Activated CD8-positive, alpha-beta memory T cell treated with anti-CD3 and anti-CD28 coated beads for 1 hour (primary cell): ENCODE measurements at places on chromosomes 6 and 20.

DNA sequence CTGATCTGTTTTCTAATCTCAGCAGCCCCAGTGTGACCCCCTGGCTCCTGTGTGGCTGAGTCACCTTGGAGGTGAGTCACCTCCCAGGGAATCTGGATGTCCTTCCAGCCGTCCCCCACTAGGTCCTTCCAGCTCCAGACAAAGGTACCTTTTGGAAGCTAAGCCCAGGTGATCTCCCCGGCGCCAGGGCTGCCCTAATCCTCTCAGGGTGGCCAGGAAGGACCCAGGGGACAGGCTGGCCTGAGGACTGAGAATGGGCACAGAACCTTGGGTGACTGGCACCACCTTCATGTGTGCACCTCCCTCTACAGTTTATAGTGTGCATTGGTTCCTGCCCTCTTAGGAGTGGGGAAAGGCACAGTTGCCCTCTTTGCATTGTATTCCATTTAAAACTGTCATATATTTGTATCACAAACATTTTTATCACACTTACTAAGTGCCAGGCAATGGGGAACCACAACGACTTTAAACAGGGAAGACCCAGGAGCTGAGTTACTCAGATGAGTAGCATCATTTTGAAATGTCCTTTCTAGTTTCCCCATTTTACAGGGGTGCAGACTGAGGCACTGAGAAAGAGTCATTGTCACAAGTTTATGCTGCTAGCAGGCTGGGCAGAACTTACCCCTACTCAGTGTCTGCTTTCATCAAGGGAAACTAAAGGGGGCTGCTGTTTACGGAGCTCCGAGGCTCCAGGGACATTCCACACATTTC is 2.6 kb upstream of the BPIFB4 start:
- DNase-seq, result no peak

- no peak for DNase-seq
Observed at GRCh38 chr20:47821481-47822100, 36.3 kb upstream of the SULF2 start.

- no peak for DNase-seq
Observed at GRCh38 chr6:33414592-33415271, 3.2 kb downstream of the CUTA start.

GRCh38 chr6:46491628-46492547 is 639 bp upstream of the RCAN2 start:
- no peak for DNase-seq

DNA sequence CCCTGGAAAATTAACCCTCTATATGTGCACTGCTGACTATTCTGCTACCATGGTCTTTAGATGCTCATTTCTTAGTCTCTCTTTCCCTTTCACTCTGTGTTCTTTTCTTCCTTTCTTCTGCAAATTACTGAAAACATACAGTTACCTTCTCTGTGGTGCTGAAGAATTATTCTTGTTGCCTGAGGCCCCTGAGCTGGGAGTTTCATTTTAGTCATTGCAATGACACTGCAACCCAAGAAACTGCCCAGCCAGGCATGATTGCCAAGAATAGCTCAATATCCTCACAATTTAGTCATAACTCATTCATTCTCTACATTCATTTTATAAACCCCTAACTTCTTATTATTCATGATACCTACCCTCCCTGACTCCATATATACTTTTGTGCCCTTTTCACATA is 245.8 kb upstream of the RAB32 start:
- no peak for DNase-seq

- DNase-seq, result peak; percentile 54
Observed at GRCh38 chr6:37483917-37484785, 15.5 kb downstream of the CCDC167 start.

DNA sequence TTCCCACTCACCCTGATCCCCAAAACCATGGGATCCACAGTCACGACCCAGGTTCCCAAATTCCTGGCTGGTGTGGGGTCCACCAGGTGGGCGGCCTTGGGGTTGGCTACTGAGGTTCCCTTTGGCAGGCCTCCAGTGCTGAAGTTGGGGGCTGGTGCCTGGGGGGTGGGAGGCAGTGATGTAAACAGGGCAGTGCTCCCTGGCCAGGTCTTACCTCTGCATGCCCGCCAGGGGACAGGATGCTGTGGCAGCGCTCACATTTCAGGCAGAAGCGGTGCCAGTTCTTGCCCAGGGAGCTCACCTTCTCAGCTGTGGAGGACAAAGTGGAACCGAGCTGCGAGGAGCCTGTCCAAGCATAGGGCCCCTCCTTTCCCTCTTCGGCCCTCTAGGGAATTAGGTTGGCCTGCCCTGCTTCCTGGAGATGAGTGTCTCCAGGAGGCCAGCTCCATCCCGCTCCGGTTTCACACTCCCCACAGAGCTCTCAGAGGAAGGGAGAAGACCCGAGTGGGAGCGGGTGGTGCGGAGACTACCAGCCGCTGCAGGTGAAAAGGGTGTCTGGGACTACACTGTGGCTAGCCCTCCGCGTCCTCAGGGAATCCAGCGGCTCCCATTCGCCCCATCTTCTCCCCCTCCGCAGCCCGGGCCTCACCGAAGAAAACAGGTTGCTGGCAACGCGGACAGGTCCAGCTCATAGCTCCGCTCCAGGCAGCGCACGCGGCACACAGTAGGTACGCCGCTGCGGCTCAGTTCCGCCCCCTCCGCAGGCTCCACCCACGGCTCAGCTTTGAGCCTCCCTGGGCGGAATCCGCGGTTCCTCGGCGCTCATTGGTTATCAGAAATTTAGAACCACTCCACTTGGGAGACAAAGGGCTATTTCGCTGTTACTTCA is at the start of gene CRIP3:
CRIP3 (minus strand) TSS at position 726 of the 889 bp plus-strand sequence; CDS start at position 692, 34 bp downstream.
- DNase-seq, result peak; percentile 37

GRCh38 chr20:51815383-51816076 is 13.2 kb upstream of the SALL4 start:
- no peak for DNase-seq

DNA sequence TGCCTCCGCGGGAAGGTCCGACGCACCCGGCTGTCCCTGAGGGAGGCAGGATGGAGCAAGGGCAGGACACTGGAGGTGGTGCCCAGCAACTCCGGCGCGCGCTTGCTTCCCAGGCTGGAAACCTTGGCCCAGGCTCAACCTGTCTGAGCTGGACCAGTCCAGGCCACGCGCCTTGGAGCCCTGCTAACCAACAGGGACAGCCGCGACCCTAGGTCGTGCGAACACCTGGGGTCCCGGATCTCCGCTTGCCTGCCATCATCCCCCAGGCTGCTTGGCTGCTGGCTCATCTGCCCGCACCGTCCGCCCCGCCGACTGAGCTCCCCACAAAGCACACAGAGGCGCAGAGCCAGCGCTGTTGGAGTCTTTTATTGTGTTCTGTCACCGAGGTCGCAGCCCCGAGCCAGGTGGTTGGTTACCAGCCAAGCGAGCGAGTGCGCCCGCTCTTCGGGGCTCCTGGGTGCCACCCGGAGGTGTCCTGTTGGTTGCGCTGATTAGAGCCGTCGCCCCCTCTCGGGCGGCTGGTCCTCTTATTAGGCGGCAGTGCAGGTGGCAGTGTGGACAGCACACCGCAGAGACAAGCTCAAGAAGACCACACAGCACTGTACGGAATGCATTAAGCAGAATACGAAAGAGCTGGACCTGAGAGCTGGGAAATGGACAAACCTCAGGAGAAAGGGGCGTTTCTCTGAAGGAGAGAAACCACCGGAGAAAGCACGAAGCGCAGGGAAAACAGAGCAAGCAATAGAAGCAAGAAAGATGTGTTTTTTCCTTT is 3.8 kb downstream of the COL12A1 start:
- DNase-seq, result no peak

DNA sequence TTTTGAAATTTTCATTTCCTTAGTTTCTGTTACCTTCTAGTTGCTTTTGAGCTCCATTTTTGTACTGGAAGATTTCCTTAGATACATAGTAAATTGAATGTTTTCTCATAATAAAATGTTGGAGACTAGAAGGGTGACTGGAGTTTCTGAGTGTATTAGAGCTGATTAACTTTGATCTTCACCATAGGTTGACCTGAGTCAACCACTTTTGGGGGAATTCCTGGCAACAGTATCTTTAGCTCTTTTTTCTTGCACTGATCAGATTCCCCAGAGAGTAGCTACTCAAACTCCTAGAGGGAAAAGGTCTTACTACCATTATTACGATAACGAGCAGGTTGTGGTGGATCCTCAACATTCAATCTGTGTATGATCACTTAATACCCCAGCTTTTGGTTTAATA is 72.7 kb downstream of the KHDC1L start:
- DNase-seq, result no peak

GRCh38 chr20:6058684-6059295 is 4.9 kb upstream of the LRRN4 start:
- no peak for DNase-seq

GRCh38 chr6:150177259-150177951 is 34.6 kb downstream of the PPP1R14C start:
- no peak for DNase-seq

DNA sequence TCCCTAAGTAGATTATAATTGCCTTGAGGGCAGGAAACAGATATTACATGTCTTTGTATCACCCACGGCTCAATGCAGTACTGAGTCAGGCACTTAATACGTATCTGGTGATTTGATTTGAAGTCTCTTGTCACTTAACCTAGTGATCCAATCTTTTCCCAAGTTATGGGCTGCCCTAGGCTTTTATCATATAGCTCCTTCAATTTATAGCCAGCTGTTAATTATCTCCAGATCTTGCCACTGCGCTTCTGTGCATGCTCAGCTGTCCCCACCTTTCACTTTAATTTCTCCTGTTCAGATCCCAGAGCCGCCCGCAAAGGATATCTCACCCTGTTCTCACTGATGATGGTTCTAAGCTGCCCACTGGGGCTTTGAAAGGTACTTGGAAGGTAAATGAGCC is 41.9 kb downstream of the SNHG17 start:
- no peak for DNase-seq

- DNase-seq, result no peak
Observed at GRCh38 chr20:1890469-1891262, 4.5 kb upstream of the SIRPA start.

GRCh38 chr6:89045576-89045975 is 35.0 kb upstream of the PNRC1 start:
- no peak for DNase-seq

- DNase-seq, result no peak
Observed at GRCh38 chr20:62472941-62473585, 2.7 kb downstream of the GATA5 start.

GRCh38 chr6:1326535-1327121 is 14.7 kb downstream of the FOXQ1 start:
- no peak for DNase-seq

DNA sequence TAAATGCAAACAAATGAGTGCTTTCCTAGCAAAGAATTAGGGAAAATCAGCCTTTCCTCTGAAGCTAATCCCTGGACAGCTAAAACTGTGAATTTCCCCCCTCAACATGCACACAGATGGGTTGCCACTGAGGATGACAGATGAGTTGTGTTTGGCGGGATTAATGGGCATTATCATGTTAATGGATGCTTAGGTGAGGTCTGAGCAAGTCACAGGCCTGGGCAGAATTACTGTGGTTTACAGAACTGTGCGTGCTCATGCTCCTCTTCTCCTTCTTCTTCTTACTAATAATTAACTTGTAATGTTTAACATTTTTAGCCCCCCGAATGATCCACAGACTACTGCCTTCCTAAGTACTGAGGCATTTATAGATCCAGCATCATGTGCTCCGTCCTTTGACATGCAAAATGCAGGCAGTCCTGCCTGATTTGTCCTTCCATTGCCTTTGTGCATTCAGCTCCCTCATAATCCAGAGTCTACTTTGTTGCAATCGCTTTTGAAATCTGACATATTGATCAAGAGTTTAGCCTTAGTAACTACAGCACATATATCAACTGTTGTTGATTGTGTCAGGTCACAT is 753.4 kb upstream of the MMS22L start:
- DNase-seq, result no peak

DNA sequence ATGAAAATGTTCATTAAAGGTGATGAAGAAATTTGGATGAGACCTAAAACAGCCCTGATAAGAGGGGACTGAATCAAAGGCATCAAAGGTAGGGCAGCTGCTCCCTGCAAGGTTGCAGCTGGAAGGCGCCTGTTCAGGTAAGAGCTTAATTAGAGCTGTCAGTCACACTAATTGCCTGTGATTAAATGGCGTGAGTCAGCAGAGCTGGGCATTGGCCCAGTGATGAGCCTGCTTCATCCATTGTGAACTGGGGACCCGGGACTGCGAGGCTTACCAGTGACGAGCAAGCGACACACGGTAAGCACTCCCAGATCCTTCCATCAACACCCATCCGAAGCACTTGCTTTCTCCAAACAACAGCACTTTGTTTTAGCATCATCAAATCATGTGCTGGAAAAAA is 621.5 kb upstream of the CDH4 start:
- DNase-seq, result no peak

DNA sequence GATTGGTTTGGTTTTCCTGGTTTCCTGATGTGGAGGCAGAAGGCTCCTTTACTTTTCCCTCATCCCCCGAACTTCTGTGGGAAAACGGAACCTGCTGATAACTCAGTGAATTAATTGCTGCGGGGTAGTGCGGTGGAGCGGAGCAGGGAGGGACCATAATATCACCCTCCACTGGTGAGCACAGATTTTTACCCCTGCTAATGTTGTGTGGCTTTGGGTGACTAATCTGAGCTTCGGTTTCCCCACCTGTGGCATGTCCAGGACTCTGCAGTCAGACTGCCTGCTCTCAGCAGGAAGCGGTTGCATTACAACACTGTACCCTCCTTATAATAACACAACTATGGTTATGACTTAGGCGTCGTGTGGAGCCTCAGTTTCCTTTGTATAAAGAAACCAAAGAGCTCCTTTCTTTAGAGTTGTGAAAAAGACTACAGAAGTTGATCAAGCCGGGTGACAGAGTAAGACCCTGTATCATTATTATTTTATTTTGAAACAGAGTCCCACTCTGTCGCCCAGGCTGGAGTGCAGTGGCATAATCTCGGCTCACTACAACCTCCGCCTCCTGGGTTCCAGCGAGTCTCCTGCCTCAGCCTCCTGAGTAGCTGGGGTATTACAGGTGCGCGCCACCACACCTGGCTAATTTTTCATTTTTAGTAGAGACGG is 2.2 kb upstream of the ID1 start:
- DNase-seq, result no peak

DNA sequence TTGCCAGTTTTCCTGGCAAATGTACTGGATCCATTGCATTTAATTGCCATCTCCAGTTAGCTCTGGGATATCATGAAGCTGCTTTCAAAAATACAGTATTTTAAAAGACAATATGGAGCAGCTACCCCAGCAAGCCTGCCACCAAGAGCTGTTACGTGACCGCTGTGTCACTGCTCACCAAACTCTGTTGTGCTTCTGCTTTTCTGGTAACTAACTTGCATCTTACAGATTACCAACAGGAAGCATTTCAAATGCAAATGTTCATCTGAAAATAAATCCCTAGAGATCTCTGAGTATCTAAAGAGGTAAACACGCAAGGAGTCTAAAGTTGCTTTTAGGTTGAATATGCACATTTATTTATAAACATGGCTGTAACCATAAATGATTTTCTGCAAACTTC is 1008.3 kb downstream of the KIF16B start:
- DNase-seq, result no peak

- DNase-seq, result no peak
Observed at GRCh38 chr20:10735195-10735949, 61.6 kb upstream of the JAG1 start.

DNA sequence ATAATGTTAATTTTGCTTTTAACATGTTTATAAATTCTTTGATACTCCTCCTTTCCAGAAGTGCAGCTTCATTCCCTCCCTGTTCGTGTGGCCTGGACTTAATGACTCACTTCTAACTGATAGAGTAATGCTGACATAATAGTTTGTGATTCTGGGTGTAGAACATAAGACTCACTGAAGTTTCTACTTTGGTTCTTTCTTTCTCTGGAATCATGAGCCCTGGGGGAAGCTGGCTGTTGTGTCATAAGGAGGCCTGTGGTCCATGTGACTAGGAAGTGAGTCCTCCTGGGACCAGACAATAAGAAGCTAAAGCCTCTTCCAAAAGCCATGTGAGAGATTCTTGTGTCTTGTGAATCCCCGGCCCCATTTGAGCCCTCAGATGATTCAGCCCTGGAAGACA is 30.5 kb upstream of the HLA-G start:
- no peak for DNase-seq
